ENCODE measurements at places on chromosomes 1 and 21. TPM values are rescaled to one million over a fixed set of nuclear protein-coding genes. Genes with fewer than 3 reads are reported as not detected.
A peak's percentile ranks its signal among the peaks of the same experiment; 100 is the strongest.

The LEFTY1 gene
- not detected for total RNA-seq

The HES5 gene
- not detected for total RNA-seq

The FMO3 gene
- total RNA-seq = not detected

The TRAF5 gene
- total RNA-seq = 8.1 TPM

The TSACC gene
- 0.75 TPM for total RNA-seq

The DMRTB1 gene
- not detected for total RNA-seq

The ZNF697 gene
- total RNA-seq = 3.6 TPM

The GPR37L1 gene
- 0.33 TPM for total RNA-seq

The MX2 gene
- 3.4 TPM for total RNA-seq

The IL20 gene
- not detected for total RNA-seq

DNA sequence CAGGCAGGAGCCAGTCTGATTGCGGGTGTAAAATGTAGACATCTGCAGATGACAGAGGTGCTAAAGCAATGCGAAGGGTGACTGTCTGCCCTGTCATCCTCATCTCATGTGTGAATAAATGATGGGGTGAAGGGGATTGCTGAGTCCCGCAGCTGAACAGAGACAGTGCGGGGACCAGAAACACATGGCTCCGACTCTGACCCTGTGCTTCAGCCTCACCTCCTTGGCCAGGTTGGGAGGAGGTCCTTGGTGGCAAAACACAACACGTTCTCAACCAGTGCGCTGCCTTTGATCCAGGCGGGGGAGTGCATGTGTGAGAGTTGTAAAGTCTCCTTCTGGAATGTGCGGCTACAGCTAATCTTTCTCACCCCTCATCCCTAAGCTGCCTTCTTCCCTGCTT is 32.0 kb upstream of the TTC22 start:
- DNase-seq = no peak

- DNase-seq = peak; percentile 48
These were observed 73.1 kb downstream of the KIF1B start for GRCh38 chr1:10283318-10283984.

GRCh38 chr1:216805953-216806352 is 82.7 kb upstream of the ESRRG start:
- DNase-seq = no peak

GRCh38 chr21:46100426-46100825 is 2.5 kb downstream of the COL6A2 start:
- no peak for DNase-seq

DNA sequence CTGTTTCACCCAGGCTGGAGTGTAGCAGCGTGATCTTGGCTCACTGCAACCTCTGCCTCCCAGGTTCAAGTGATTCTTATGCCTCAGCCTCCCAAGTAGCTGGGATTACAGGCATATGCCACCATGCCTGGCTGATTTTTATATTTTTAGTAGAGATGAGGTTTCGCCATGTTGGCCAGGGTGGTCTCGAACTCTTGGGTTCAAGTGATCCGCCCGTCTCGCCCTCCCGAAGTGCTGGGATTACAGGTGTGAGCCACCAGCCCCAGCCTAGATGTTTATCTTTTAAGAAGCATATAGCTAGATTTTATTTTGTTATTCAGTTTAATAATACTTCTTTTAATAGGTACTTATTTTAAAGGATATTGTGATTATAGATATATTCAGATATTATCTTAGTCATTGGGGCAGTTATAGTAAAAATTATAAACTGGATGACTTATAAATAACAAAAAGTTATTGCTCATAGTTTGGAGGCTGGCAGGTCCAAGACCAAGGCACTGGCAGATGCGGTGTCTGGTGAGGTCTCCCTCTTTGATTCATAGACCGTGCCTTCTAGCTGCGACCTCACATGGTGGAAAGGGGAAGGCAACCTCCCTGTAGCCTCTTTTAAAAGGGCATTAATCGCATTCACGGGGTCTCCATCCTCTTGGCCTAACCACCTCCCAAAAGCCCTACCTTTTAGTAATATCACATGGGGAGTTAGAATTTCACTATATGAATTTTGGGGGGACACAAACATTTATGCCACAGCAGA is 3.1 kb upstream of the KCNE2 start:
- no peak for DNase-seq

- peak; percentile 23 for DNase-seq
These were observed 3.3 kb downstream of the EPHA2 start for GRCh38 chr1:16152481-16153087.
